NB4 (cell line): ENCODE measurements at places on chromosomes 4 and X.

GRCh38 chr4:149426461-149426860 lies 389.2 kb downstream of the IQCM start:
- DNase-seq: no peak

- DNase-seq: no peak
These were observed 9.1 kb downstream of the SERTM2 start for GRCh38 chrX:111520506-111520905.

DNA sequence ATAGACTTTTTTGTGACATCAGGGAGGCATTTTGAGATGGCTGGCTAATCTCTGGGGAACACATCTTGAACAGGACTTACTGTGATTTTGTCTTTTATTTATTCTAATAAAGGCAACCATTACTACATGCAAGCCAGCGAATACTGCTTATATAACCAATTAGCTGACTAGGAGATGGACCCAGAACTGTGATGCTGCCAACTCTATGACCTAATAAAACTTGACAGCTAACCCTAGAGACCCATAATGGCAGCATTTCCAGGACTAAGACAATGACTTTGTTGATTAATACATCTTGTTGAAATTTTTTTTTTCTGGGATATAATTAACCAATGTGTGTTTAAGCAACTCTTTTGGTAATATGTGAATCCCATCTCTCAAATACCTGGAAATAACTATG lies 584.6 kb downstream of the PRR32 start:
- no peak for DNase-seq

DNA sequence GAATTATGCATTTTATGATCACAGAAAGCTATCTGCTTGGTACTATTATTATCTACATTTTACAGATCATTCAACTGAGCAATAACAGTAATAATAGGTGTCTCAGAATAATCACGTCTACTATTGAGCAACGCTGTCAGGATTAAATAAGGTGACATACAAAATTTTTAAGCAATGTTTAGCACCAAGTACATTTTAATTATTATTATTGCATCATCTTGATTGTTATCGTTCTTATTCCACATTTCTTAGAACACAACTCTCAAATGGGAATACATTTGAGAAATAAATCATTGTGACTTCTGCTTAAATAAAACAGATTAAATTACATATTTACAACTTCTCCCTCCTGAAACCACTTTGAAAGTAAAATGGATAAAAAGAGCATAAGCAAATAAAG lies 1083.5 kb upstream of the ADGRL3 start:
- DNase-seq: no peak

- no peak for DNase-seq
These were observed 173.8 kb downstream of the IL15 start for GRCh38 chr4:141810038-141810711.

DNA sequence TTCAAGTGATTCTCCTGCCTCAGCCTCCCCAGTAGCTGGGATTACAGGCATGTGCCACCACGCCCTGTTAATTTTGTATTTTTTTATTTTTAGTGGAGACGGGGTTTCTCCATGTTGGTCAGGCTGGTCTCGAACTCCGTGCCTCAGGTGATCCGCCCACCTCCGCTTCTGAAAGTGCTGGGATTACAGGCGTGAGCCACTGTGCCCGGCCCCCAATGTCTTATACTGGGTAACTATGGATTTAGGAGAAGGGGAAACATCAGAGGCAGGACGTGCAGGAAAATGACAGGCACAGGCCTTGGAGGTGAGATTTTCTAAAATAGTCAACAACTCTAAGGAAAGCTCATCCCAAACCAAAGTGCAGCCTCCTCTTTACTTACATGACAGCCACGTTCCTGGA lies 11.1 kb upstream of the TSPYL2 start:
- DNase-seq: no peak

DNA sequence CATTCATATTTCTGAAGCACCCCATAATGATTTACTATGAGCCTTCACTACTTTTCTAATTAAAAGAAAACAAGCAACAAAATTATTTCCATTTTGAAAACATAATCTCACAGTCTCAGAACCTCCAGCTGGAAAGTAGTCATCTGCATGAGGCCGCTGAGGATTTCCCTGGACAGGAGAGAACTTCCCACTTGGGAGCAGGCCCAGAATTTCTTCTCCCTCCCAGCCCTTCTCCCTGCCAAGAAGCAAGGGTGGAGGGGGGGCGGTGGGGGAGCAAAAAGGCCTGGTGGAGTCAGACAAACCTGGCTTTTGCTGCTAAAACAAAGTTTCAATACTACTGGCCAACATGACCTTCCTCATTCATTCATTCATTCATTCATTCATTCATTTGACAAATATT lies 167.3 kb downstream of the PJA1 start:
- DNase-seq: no peak

GRCh38 chr4:184807256-184807655 lies 18.5 kb downstream of the ACSL1 start:
- no peak for DNase-seq

DNA sequence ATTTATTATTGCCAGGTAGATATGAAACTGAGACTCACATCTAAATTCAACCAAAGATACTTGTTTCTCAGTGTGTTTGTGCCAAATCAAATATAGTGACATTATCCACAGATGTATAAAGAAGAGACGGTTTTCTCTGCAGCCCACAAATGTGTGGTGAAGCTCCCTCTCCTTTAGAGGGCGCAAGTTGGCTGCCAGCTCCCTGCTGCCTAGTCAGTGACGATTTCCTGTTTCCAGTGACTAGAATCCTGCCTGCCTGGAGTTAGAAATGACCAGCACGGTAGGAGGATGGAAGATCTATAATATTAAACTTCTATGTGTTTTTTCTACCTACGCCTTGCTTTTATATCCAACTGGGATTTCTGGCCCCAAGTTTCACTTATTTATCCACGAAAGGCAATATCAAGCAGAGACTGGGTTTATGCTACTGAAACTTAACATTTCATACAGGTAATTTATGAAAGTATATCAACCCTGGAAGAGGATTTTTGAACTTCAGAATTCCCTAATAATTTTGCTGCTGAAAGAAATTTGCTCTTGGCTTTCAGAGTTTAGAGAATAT lies 1793.7 kb upstream of the TENM3 start:
- peak; percentile 48 for DNase-seq

- no peak for DNase-seq
These were observed 71.1 kb downstream of the CCSER1 start for GRCh38 chr4:90198086-90198847.

DNA sequence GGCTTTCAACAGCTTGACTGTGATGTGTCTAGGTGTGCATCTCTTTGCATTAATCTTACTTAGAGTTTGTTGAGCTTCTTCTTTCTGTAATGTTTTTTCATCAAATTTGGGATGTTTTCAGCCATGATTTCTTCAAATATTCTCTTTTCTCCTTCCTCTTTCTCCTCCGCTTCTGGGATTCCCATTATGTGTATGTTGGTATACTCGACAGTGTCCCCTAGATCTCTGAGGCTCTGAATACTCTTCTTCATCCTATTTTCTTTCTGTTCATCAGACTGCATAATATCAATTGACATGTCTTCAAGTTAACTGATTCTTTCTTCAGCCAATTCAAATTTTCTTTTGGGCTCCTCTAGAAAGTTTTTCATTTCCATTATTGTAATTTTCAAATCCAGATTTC lies 25.9 kb downstream of the STPG2 start:
- no peak for DNase-seq

GRCh38 chrX:106649523-106650428 lies 38.0 kb downstream of the RADX start:
- no peak for DNase-seq

DNA sequence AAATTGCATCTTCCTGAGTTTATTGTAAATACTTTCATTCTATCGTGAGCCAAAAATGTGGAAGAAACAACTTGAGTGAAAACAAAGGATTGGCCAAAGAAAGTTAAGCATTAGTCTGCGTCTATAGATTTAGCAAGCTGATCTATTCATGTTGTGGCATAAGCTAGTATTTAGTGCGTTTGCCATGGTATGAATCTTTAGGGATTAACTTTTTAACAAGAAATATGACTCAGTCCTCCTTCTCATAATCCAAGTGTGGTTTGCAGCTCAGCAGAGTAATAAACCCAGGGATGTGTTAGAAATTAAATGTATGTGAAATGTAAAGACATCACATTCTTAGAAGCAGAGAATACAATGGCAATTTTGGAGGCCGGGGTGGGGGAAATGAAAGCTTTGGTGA lies 1110.9 kb downstream of the NLGN4X start:
- no peak for DNase-seq

DNA sequence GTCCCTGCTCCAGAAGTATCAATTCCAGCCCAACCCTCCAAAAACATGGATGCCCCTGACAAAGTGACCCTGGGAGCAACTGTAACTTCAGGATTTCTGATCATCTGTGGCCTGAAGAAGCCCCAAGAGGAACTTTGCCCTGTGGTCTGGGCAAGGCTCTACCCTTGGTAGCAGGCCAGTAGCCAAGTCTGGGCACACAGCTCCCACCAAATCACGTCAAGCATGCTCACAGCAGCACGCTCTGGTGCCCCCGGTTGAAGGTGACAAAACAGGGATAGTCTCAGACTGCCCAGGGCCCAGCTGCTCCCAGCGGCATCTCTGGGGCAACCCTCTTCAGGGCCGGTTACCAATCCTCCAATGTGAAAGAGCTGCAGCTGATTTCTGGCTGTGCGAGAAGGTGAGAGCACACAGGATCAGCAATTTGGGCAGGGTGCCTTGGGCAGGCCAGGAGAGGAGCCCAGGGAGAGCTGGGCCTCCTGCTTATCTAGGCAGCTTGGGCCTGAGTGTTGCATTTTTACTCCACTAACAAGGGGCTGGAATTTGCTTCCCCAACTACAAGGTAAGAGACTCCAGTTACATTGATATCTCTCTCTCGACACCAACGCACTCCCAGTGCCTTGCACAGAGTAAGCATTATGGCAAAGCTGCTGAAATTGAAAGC lies 418.1 kb downstream of the BCOR start:
- no peak for DNase-seq

DNA sequence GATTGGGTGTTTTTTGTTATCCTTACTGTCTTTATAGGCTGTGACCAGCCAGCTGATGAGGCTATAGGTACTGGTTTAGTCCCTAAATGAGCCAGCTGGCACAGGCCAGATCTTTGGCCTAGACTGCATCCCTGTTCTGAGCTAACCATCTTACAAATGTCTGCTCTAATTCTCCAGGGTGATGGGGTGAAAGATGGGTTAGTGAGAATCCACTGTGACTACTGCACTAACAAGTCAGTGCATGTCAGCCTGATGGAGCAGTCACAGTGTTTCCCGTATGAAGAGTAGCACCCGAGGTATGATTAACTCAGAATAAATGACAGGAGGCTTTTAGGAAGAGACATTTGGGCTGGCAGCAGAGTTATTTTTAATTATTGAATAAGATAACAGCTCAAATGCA lies 181.0 kb downstream of the DCTD start:
- no peak for DNase-seq

- peak; percentile 74 for DNase-seq
These were observed 807 bp downstream of the SEL1L3 start for GRCh38 chr4:25861951-25862410.

DNA sequence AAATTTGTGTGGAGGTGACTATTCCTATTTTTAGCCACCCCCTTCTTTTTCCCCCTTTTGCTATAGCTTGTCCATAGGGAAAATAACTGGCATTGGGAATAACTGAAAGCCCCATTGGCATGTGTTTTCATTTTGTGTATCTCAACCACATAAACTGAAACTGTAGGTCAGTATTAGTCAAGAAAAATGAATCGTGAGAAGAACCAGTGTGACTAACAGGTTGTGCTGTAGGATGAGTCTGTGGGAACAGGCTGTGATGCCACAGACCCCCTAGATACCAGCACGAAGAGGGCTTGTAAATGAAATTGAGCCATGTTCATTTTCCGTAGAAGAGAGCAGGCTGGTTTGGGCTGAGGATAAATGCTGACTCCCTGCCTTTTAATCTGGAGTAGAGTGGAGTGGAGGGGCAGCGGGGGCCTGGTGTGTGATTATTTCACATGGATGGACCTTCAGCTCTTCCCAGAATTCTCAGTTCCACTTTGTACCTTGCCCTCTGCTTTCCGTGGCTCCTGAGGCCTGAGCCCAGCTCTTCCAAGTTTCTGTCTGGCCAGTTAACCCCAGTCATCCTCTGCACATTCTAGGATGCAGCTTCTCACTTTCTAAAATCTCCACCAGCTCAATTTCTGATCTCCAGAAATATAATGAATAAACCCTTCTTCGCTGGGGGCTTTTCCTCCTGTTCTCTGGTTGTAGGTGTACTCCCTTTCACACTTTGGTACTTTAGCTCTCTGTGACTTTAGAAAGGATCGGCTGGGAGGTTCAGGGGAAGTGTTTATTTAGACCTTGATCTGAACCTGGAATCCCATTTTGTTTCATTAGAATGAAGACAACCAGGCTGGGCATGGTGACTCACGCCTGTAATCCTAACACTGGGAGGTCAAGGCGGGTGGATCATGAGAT lies 37.3 kb downstream of the DCUN1D4 start:
- no peak for DNase-seq

GRCh38 chrX:136204571-136204970 lies 46.6 kb downstream of the MAP7D3 start:
- DNase-seq: no peak

- DNase-seq: no peak
These were observed 56.4 kb upstream of the TMEM150C start for GRCh38 chr4:82618103-82618720.

- no peak for DNase-seq
These were observed 21.0 kb downstream of the TNIP3 start for GRCh38 chr4:121143131-121143530.

DNA sequence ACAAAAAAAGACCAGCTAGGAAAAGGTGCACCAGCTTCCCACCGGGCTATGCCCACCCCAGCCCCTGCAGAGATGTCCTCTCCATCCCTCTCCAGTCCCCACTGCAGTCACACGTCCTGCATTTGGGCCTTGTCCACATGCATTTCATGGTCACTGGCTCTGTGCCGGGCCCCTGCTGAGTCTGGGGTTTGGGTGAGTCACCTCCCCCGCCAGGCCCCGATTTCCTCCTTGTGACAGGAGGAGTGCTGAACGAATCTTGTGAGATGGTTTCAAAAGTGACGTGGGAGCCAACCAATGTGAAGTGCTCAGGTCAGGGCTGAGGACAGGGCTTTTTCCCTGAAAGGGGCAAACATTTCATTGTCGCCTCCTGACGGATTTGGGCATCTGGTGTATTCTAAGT lies 7.1 kb downstream of the CPZ start:
- DNase-seq: peak; percentile 89

DNA sequence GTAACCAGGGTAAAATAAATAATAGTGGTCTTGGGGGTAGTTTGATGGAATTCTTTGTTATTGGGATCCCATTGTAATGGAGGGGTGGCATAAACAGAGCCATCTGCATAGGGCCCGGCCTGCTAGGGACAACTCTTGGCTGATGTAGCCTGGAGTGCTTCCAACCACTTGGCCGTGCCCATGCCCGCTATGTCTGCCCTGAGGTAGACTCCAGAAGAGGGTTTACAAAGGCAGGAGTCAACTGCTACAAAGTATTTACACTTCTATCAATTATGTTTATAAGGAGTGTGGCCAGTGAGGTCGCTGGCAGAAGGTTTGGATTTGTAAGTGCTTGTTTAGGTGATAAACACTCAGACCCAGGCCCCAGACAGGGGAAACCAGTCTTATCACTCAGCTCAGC lies 8.1 kb downstream of the RASL11B start:
- no peak for DNase-seq
